Upper lobe of right lung (tissue), 1 donor: ENCODE measurements at places on chromosomes 12 and 14. TPM values are rescaled to one million over a fixed set of nuclear protein-coding genes. Genes with fewer than 3 reads are reported as not detected.

The TCP11L2 gene
- total RNA-seq = 37.7 TPM

The CRIP2 gene
- 191 TPM for total RNA-seq

The SLC5A8 gene
- total RNA-seq = 2.8 TPM

The OR6C2 gene
- total RNA-seq = not detected

The CIROP gene
- total RNA-seq = not detected

The TMEM30B gene
- total RNA-seq = 22.5 TPM

The BCL2L2 gene
- 53.0 TPM for total RNA-seq

The CCDC196 gene
- total RNA-seq = not detected

The TUNAR gene
- not detected for total RNA-seq

The ABCC9 gene
- total RNA-seq = 32.6 TPM

The TAS2R9 gene
- total RNA-seq = not detected

The DCN gene
- total RNA-seq = 753 TPM

The TWF1 gene
- 52.1 TPM for total RNA-seq
